ENCODE measurements at places on chromosomes 7 and 10.

DNA sequence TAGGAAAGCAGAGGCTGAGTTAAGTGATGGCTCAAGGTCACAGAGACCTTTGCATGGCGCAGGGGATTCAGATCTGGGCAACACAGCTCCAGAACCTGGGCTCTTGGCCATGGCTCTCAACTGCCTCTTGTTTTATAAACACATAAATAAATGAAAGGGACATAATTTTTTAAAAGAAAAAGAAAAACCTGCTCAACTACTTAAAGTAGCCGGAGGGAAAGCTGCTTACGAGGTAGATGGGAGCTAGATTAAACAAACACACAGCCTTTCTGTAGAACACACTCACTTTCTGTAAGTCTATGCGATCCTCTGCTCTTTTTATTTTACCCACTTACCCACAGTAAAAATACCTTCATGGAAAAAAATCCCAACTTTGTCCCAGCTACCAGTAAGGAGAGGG lies 81.3 kb downstream of the PIP4K2A start:
- no peak for DNase-seq

DNA sequence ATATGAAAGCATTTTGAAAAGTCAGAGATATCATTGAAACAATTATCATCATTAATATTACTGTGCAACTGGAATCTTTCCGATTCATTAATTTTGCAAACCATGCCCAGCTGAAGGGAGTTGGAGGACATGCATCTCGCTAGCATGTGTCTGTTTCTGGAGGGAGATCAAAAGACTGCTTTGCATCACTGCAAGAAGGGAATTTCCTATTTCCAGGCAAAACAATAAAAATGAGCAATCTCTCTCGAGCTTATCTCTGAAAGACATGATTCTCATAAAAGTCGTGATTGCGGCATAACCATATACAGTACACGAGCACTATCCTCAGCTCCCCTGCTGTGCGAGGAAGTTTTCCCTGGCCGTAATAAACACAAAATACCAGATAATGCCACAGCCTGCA lies 607.6 kb upstream of the DPP6 start:
- no peak for DNase-seq

GRCh38 chr7:12494687-12495024 lies 75.9 kb upstream of the SCIN start:
- no peak for DNase-seq

- no peak for DNase-seq
These were observed 1.8 kb downstream of the NPS start for GRCh38 chr10:127550861-127551260.

DNA sequence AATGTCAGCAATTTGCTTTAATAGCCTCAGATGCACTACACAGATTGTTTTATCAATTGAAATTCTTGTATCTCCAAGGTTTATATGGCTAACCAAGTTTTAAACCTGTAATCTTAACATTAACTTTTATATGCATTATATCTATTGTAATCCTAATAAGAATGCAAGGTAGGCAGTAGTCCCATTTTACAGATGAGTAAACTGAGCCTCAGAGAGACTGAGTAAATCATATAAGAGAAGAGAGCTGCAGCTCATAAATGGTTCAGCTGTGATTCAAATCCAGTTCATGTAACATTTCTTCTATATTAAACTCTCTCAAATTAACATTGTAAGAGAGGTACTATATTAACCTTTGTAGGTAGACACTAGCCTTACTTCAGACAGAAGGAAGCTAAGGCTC lies 44.0 kb downstream of the MALSU1 start:
- DNase-seq: no peak

- no peak for DNase-seq
These were observed 21.1 kb upstream of the MEOX2 start for GRCh38 chr7:15707570-15707969.

Measured in activated T-helper 1 cell treated with anti-CD3 and anti-CD28 coated beads, Interleukin-2, amount 50 U/mL, for 16 hours (primary cell).